ENCODE measurements at places on chromosomes 3 and 15.

GRCh38 chr3:169945313-169945712, 21.3 kb upstream of the SEC62 start:
- no peak for DNase-seq

- DNase-seq, result no peak
Measured at GRCh38 chr3:101637451-101637850, 39.5 kb downstream of the ZBTB11 start.

DNA sequence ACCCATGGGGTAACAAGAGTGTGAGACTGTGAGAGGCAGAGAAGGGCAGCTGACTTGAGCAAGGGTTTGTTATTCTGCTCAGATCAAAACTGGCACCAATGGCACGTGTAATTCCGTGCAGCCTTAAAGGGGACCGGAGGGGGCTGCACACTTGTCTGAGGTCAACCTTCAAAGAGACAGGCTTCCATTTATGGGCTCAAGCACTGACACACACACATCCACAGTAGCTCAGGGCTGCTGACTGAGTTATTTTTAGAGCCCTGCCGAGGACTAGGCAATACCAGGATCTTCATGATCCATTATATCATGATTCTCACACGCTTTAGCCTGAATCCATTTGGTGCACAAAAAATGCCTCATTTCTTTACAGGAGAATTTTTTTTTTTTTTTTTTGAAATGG, 20.6 kb upstream of the SPTBN5 start:
- no peak for DNase-seq

DNA sequence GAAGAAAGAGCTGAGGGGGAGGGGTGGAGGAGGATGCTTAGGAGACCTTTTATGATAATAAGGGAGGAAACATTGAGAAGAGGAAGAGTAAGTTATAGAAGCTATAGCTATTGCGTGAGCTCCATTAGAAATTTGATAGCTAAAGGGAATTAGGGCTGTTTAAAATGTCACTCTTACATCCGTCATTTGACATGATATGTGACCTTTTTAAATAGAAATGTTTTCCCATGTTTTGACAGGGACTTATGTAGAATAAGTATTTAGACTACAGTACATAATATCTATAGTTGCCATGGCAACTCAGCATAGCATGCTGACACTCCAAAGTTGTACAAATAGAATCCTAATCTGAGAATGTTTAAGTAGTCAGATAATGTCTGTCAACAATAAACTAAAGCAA, 19.2 kb downstream of the RAD51 start:
- DNase-seq, result no peak

GRCh38 chr3:155554777-155555451, 190.0 kb downstream of the PLCH1 start:
- no peak for DNase-seq

All from vagina (tissue), 2 donors.